ENCODE measurements at places on chromosomes 7 and 10. TPM values are rescaled to one million over a fixed set of nuclear protein-coding genes. Genes with fewer than 3 reads are reported as not detected.

Gene ELN
- 37.4 TPM for total RNA-seq

DNA sequence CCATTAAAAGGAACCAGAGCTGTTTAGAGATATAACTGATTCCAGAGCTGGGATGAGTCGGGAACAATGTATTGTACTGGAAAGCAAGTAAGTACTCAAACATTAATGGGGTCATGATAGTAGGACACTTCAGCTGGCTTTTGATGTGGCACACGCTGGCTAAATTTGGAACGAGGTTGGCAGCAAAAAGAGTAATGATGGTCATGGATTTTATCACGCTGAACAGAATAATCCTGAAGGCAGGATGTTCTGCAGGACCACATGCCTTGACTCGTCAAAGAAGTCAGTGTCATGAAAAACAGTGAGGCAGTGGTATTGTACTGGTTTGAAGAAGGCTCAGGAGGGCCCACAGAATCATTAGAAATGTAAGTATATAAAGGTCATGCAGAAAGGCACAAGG lies 220.3 kb downstream of the SNX13 start:
- no peak for DNase-seq

Gene PFKFB3
- 51.5 TPM for total RNA-seq

Gene CYP3A7
- total RNA-seq, result not detected

DNA sequence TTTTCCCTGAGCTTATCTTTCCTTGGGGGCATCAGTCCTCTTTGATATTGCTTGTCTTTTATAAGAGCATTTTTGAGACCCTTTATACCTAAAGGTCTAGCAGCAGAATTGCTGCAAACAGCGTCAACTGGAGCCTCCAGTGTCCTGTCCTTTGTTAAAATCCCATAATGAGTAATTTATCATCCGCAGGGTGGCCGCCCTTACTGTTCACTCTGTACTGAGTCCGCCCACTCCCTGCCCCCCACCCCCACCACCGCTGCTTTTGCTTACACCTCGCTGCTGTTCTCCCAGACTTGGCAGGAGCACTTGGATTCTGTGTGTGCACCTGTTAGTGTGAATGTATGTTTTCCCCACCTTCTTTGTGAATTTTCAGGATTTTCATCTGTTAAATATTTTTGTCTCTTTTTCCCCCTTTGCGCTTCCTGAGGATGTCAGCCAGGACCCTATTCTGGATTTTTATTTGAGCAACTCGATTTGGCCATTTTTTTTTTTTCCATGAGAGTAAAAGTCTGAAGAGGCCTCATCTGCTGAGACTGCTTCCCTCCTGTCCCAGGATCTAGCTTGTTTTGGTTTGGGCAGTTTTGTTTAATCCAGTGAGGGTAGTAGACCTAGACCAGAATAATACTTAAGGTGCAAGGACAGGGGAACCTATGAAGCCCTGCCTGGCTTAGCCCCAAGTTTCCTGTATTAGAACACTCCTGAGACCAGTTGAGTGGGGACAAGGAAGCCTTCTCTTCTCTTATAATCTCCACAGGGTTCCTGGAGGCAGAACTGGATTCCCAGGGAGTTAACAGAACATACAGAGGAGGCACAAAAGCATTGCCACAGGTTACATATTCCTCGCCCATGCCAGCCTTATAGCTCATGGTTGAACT lies 8.2 kb downstream of the AGFG2 start:
- DNase-seq, result no peak

DNA sequence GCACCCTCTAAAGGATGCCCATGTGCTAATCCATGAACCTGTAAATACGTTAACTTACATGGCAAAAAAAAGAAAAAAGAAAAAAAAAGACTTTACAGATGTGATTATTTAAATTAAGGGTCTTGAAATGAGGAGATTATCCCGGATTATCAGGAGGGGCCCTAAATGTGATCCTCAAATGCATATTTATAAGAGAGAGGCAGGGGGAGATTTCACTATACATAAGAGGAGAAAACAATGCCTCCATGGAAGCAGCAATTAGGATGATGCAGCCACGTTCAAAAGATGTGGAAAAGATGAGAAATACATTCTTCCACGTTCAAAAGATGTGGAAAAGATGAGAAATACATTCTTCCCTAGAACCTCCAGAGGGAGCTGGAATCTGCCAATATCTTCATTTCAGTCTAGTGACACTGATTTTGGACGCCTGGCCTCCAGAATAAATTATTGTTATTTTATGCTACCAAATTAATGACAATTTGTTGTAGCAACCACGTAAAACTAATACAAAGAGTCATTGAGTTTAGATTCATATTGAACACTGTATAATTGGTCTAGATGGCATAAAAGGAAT lies 328.4 kb upstream of the GNAI1 start:
- no peak for DNase-seq

DNA sequence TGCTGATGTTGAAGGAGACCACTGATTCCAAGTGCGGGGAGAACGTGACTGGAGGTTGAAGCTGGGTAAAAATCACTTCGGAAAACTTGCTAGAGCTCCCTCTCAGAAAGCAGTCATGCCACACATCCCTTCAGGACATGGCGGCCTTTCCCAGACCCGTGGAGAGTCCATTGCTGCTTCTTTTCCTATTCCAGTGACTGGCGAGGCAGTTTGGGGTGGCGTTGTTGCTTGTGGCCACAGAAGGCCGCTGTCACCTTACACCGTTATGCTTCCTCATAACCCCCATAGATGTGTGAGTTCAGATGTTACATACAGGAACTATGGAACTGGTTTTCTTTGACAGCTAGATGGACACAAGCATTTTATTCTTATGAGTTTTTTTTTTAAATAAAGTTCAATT lies 235.6 kb upstream of the POM121L12 start:
- DNase-seq, result no peak

Gene ZC3HAV1L
- 1.7 TPM for total RNA-seq

- no peak for DNase-seq
Measured at GRCh38 chr10:122515588-122516231, 44.8 kb upstream of the DMBT1 start.

GRCh38 chr7:34083440-34083839 lies 178.1 kb downstream of the BMPER start:
- DNase-seq, result no peak

- DNase-seq, result no peak
Measured at GRCh38 chr10:47320812-47321211, 1.4 kb upstream of the GDF2 start.

Gene ASZ1
- not detected for total RNA-seq

DNA sequence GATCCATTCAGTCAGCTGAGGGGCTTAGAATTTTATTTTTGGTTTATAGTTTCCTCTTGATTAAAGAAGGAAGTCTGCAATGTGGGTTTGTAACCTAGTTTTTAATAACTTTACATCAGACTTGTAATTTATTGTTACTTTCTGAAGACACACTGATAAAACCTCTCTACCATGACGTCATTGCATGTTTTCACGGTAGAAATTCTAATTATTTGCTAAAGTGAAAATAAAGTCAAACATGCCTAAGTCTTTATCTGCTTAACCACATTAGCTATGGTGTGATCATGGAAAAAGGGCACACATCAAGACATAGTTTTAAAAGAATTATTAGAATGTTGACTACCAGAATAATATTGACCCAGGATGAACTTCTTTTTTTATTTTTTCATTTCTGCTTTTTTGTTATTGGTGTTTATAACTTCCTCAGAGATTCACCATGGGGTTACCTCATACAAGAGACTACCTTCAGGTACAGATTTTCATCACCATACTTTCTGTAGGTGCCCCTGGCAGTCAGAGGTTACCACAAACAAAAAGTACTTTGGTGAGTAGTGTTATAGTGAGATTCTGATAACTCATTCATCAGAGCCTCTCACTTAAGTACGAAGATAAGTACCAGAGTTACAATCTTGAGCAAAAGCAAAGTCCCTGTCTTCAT lies 7.0 kb upstream of the PANK1 start:
- no peak for DNase-seq

- no peak for DNase-seq
Measured at GRCh38 chr10:124683814-124684213, 60.4 kb downstream of the FAM53B start.

Gene COL1A2
- total RNA-seq, result 2,739 TPM

GRCh38 chr10:17460756-17461155 lies 6.4 kb upstream of the ST8SIA6 start:
- no peak for DNase-seq

Gene CC2D2B
- 0.78 TPM for total RNA-seq

DNA sequence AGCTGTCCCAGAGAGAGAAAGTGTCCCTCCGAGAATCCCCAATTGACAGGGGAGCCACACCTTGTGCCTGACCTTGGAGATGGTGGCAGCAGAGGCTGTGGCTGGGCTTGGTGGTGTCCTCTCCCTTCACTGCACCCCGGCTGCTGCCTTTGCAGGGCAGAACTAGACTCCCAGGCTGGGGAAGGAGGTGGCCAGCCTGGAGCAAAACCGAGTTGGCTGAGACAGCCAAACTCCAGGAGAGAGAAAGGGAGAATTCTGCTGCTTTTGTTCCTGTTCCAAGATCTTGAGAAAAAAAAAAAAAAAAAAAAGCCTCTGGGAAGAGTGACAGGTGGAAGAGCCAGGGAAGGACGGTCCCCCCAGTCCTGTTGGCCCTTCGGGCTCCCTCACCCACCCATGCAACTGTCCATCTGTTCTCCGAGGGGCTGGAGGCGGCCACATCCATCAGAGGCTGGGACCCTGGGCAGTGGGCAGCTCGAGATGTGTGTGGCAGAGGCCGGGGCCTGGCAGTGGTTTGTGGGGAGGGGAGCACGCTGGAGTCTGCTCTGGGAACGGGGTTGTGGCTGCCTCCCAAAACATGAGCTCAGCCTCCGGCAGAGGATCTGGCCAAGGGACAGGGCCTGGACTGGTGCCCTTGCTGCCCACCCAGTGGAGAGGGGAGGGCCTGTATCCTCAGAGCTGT lies 35.5 kb downstream of the CLIP2 start:
- no peak for DNase-seq

- DNase-seq, result no peak
Measured at GRCh38 chr10:7853226-7853842, 35.0 kb downstream of the TAF3 start.

Gene AGAP6
- 23.2 TPM for total RNA-seq
